HT1080 (cell line): ENCODE measurements at places on chromosomes 1 and 21.

DNA sequence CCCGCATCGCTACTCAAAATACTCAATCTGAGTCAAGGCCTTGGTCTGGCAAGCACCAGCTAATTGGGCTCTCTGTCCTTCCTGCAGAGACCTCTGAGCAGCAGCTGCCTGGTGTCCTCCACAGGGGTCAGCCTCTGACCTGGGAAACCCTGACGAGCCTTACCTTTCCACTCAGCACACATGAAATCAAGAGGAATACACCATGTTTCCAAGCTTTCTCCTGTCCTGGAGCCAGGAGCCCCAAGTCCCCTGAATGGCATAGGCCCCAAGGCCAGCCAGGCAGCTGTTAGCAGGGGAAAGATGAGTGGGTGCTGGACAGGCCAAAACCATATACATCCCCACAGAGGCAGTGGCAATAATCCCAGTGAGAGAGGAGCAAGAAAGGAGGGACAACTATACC lies 27.2 kb upstream of the TSPEAR start:
- no peak for DNase-seq

- no peak for DNase-seq
Measured at GRCh38 chr1:26029864-26030481, 8.4 kb downstream of the EXTL1 start.

DNA sequence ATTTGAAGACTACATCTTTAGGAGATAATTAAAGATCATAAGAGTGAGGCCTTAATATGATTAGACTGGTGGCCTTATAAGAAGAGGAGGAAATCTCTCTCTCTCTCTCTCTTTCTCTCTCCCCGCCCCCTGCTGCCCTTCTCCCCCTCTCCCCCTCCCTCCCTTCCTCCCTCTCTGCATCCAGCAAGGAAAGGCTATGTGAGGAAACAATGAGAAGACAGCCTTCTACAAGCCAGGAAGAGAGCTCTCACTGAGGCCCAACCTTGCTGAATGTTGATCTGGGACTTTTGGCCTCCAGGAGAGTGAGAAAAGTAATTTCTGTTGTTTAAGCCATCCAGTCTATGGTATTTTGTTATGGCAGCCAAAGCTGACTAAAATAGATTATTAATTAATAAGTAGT lies 21.6 kb downstream of the FOXD3 start:
- no peak for DNase-seq

DNA sequence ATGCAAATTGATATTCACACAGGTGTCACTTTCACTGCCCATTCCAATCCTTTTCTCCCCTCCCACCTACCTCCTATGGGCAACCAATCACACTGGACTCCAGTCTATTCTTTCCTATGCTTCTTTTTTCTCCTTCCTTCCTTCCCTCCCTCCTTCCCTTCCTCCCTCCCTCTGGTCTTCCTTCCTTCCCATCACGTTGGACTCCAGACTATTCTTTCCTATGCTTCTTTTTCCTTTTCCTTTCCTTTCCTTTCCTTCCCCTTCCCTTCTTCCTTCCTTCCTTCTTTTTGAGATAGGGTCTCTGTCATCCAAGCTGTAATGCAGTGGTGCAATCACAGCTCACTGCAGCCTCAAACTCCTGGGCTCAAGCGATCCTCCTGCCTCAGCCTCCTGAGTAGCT lies 64.6 kb downstream of the GNG4 start:
- no peak for DNase-seq
